ENCODE measurements at places on chromosomes 3 and 15.

DNA sequence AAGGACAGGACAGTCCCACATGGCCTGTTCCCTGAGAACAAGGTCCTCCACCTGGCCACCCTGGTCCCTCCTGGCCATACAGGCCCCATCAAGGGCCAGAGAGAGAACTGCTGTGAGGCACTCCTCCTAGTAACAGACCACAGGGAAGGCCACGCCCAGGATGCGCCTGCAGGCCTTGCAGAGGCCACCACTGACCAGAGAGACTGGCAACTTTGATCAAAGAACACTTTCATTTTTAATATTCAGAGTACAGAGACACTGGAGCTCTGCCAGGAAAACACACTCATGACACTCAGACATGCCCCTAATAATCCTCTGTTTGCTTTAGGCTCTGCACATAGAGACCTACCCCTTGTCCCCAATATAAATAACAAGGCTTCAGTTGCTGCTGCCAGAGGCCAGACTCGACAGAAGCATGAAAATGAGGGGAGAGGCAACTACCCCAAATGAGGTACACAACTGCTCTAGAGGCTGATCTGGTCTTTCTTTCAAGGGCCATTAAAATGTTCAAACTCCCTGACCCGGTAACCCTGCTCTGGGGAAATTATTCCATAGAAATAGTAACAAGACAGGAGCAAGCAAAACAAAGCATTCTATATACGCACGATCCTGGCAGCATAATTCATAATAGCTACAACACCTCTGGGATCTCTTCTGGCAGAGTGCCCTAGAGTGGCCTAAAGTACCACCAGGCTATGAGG is 44.8 kb downstream of the CCDC12 start:
- no peak for DNase-seq

DNA sequence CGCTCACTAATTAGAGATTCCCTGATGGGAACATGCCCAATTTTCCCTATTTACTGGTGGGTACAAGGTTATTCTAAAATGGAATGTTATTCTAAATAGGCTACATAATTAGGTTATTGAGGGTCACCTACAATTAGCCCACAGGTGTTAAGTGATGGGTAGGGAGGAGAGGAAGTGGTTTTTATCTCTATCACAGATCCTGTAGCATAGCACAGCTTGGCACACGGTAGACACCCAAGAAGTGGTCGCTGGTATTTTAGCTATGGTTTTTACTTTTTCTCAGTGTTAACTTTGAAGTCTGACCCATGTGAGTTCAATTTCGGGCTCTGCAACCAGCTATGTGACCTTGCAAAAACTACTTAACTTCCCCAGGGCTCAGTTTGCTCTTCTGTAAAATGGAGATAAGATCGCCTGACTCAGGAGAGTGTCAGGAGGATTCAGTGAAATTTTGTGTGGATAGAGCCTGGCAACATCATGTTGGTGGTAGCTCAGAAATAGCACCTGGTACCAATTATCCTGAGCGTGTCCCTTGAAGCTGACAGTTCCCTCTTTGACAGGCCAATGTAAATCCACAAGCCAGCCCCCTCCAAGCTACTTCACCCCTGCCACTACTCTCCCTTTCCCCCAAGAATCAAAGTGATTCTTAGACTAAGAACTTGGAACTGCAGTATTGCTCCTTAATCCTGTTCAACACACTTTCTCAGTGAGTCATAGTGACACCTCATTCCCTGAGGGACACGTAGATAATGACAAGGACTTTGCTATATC is 8.7 kb upstream of the LMCD1 start:
- DNase-seq: no peak

DNA sequence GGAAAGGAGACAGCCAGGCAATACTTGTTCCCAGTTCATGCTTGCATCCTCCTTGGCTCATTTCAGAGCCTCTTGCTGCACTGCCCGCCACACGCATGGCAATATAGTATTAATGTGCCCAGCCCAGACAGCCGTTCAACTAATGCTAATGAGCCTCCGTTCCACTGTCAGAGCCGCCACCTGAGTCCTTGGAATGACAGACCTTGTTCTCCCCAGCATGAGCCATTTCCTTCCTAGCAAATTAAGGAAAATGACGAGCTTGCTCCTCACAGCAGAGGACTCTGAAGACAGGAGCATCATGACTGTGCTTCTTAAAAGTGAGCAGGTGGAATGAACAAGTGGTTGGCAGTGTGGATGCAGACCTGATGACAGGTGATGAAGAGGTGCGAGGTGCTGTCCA is 10.8 kb upstream of the LRRC15 start:
- no peak for DNase-seq

DNA sequence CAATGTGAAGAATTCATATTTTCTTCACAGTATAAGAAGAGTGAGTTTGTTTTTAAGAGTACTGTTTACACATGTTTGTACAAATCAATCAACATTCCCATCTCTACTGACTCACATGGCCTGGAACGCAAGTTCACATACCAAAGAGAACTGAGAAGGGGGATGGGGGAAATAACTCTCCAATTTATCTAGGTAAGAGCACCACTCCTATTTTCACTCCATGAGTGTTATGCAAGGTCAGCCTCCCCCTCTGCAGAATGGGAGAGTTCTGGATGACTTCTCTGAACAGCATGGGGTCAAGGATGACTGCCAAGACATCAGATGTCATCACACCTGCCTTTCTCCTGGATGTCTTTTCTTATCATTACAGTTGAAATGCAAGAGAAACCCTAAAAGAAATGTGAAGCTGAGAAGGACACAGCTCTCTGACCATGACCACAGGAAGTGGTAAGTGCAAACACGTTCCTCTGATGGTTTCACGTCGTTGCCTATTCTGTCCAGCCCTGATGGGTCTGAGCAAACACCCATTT is 95.2 kb downstream of the SEMA6D start:
- DNase-seq: no peak

GRCh38 chr15:41161736-41162135 is 45.7 kb upstream of the INO80 start:
- no peak for DNase-seq

DNA sequence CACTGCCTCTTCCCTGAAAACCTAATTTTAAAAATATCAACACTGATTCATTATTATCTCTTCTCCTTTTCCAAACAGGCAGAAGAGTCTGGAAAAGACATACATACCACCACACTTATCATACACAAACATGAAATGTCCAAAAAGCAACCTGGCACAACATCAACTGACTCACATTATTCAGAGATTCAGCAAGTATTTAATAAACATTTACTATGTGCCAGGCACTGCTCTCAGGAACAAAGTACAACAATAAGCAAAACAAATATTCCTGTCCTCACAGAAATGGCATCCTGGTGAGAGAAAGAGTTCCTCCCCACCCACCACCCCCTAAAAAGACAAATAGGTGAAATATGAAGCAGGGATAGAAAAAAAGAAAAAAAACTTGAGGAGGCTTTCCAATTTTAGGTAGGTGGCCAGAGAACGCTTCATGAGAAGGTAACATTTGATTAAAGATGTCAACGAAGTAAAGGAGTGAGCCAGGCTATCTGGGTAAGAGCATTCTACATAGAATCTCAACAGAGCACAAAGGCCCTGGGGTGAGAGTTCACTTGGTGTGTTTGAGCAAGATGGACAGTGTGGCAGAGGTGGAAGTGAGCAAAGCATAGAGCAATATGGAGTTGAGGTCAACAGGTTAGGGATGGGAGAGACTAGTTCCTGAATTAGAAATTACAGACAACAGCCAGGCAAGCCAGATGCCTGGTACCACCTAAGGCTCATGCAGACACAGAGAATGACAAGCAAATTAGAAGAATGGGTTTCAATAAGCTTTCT is 141.7 kb downstream of the OSBPL10 start:
- no peak for DNase-seq

DNA sequence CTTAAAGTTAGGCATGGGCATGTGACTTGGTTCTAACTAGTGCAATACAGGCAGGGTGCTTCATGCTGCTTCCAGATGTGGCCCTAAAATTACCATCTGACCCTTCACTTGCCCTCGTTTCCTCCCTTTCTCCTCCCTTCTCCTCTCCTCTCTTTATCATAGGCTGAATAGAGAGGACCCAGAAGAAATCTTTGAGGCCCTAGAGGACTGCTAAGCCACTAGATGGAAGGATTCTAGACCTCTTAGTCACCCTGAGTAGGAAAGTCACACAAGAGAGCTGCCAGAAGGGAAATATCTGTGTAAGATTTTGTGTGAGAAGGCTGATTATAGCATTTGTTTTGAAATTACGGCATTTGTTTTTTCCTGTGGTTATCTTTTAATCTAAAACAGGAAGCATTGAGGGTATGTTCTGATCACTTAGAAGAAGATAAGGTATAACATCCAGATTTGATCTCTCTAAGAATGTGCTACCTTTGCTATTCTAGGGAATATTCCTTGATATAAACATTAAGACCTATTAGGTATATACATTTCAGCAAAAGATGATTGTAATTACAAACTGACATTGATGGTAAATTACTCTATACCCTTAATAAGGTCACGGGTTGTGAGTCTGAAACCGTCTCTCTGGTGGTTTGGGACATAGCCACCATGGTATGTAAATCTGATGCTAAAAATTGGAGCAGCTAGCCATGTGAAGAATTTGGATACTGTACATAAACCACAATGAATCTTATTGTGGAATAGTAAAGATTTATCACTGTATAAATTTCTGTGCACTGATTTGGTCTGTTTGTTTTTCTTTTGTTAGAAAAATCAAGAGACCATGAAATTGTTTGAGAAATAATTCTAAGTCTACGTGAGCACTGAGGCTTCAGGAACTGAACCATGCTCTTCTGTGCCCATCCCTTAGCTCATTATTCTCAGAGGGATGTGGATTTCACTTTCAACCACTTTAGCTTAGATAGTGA is 84.1 kb downstream of the TP63 start:
- no peak for DNase-seq

- no peak for DNase-seq
Observed at GRCh38 chr3:24520976-24521419, 26.3 kb upstream of the THRB start.

DNA sequence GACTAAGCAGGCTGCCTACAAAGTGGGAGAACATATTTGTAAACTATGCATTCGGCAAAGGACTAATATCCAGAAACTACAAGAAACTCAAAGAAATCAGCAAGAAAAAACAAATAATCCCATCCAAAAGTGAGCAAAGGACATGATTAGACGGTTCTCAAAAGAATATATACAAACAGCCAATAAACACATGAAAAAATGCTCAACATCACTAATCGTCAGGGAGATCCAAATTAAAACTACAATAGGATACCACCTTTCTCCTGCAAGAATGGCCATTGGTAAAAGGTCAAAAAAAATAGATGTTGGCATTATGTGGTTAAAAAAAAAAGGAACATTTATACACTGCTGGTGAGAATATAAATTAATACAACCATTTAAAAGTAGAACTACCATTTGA is 259.6 kb upstream of the SLITRK3 start:
- DNase-seq: no peak

- DNase-seq: no peak
Observed at GRCh38 chr3:111895071-111895470, 36.0 kb downstream of the PHLDB2 start.

DNA sequence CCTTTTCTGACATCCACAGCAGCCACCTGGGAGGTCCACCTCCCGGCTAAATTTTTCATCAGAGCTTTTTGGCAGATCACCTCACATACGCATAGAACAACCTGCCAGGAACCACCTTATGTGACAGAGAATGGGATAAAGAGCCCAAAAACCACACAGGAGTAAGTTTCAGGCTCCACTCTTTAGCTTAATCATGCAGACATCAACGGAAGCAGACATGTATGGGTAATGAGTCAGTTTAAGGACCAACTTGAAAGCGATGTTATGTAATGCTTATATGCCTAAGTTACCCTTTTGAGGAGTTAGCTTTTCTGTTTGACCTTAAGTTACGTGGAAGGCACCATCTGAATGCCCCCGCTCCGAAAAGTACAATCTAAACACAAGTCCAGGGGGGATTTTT is 183.3 kb upstream of the BHLHE40 start:
- no peak for DNase-seq

DNA sequence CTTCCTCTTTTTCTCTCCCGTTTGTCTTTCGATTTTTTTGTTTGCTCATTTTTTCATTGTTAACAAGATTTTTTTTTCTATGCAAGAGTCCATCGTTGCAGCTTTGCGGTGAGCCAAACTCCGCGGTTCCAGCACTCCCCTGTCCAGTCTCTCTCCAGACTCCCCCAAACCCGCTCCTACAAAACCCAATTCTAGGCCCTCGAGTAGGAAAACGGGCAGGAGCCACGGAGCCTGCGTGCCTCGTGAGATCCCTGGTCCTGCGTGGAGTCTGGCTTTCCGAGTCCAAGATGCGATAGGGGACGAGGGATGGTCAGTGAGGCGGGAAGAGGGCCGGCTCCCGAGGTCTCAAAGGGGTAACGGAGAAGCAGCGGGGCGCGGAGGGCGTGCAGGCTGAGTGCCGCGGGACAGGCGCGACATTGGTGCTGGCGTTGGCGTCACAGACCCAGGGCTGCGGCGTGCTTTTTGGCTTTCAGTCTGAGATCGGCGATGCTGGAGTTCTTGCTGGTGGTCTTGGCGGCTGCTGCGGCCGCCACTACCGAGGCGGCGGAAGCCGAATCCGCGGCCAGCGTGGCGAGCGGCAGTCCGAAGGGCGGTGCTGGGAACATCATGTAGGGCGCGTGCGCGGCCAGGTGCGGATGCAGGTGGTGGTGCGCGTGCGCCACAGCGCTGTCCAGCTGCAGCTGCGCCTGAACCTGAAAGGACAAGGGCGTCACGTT is 8.5 kb downstream of the SHOX2 start:
- peak; percentile 55 for DNase-seq

DNA sequence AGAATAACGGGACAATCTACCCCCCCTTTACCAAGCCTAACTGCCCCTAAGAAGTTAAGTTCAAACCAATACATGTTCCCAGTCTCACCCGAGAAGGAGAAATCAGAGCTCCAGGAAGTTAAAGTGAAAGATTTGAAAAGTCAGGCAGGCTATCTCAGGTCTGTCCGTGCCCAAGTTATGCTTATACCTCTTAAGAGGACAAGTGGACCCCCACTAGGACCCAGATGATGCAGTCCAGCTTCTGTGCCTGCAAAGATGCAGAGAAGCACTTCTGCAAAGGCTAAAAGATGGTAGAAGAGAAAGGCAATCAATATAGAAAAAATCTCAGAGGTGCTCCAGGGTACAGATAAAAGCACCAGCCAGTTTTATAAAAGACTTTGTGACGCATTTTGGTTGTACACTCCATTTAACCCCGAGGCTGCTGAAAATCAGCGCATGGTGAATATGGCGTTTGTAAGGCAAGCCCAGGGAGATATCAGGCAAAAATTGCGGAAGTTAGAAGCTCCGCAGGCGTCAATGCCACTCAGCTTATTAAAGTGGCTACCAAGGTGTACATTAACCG is 9.8 kb upstream of the SLC9C1 start:
- DNase-seq: no peak

DNA sequence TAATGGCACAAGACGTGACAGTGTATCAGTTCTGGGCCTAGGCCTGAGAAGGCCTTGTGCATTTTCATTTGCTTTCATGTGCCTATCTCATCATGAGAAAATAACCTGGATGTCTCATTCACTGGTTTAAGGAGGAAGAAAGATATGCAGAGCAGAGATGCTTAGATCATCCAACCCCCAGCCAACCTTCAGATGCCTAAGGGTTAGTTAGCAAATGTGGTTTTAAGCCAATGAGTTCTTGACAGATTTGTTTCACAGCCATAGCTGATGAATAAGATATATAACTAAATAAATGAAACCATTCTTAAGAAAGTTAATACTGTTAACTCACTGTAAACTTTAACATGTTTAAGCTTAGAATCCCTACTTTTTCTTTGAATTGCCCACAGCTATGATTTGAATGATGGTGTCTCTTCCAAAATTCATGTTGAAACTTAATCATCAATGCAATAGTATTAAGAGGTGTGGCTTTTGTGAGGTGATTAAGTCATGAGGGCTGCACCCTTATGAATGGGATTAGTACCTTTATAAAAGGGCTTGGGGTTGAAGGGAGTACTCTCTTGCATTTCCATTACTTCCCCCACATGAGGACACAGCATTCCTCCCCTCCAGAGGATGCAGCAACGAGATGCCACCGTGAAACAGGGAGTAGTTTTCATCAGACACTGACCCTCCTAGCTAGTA is 324.6 kb upstream of the TBC1D5 start:
- no peak for DNase-seq
